ENCODE measurements at places on chromosomes 7 and 10.

- DNase-seq: no peak
Measured at GRCh38 chr10:93378997-93379730, 103.0 kb downstream of the MYOF start.

GRCh38 chr10:128316925-128317324 lies 190.7 kb upstream of the MKI67 start:
- DNase-seq: no peak

DNA sequence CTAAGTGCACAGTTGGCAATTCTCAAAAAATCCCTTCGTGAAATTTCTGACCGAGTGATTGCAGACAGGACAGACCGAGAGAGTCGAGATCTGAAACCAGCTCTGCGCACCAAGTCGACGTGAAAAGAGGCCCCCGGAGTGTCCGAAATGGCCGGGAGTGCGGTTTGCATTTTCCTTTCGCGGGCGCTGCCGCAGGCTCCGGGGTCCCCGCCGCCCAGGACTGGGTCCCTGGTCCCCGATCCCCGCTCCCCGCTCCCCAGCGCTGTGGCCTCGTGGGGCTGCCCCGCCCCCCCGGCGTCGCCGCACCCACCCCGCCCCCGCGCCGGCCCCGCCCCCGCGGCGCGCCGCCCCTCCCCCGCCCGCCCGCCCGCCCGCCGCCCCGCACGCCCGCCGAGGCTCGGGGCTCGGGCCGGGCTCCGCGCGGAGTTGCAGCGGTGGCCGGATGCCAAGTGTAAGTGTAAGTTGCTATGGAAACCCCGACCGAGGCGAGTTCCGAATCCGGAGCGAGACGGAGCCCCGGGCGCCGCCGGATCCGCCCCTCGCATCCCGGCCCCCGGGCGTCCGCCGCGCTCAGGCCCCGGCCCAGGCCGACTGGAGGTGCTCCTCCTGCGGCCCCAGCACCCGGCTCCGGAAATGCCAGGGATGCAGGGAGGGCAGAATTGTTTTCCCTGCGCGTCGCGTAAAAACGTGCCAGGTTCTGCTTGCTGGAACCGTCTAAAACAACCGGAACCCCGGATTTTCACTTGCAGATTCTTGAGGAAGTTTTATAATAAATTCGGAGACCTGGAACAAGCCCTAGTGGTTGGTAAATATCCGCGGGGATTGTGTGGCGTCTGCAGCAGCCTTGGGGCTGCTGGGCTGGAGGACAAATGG lies 4.6 kb downstream of the BMI1 start:
- DNase-seq: no peak

- no peak for DNase-seq
Measured at GRCh38 chr10:64116707-64117106, 595.5 kb downstream of the REEP3 start.

GRCh38 chr10:42933448-42934340 lies 143.2 kb upstream of the RET start:
- DNase-seq: peak; percentile 23

- no peak for DNase-seq
Measured at GRCh38 chr10:114526126-114526503, 121.8 kb upstream of the AFAP1L2 start.

- no peak for DNase-seq
Measured at GRCh38 chr7:135771961-135772638, 23.5 kb upstream of the FAM180A start.

DNA sequence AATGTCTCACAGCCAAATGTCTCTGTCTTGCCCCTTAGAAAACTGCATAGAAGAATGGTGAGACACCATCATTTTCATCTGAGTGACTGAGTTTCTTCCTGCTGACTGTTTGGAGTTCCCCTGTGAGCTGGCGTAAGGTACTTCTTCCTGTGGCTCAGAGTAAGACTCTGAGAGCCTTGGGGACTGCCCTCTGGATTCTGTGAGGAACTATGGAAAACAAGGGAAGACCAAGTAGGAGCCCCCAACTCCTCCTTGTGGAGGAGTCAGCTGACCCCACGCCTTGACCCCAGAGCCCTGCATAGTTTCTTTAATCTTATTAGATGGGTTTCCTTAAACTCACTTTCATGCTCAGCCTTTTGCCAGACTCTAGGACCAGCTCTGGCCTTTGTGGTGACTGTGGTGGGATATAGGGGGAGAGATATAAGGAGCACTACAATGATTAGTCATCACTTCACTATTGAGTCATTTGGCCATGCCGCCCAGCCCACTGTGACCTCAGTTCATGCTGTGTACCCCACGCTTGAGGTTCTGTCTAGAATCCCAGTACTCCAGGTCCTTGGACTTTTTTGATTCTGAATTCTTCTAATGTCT lies 51.8 kb upstream of the FAM133B start:
- DNase-seq: no peak

DNA sequence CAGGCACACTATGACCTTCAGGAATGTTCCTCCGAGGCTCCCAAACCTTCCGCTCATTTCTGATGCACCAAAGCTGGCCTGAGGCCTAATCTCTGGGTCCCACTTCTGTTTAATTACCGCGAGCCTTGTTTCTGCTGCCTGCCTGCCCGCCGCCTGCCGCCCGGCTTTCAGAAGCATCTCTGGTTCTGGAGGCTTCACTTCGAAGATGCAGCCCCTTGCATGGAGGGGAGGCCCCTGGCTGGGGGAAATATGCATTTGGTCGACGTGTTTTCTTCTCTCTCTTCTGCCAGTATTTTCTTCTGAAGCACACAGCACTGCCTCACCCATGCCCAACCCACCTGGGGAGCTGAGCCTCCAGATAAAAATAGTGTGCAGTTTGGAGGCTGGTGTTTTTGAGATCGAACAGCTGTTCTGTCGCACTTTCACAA lies 166.9 kb downstream of the PAXIP1 start:
- no peak for DNase-seq

DNA sequence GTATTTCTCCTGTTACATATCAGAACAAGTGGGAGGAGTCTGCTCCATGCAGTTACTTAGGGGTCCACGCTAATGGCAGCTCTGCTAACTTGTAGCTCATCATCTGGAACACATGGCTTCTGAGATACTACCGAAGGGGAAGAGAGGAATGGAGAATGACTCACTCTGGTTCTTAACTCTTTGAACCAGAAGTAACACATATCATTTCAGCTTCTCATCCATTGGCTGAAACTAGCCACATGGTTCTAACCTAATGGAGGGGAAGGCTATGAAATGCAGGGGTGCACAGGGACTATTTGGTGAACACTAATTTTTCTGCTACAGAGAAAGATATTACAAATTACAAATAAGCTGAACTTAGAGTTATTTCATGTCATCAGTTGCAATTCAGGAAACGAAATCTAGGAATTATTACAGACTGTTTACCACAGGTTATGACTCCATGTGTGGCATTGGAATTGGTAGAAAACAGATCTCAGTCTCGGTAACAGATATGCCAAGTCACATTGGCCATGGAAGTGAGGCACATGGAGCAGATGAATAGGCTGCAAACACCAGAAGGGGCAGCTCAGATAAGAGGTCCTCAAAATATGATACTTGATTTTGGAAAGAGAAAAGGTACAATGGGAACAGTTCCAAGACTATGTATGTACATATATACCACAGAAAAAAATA lies 9.4 kb upstream of the KAT6B start:
- DNase-seq: no peak

DNA sequence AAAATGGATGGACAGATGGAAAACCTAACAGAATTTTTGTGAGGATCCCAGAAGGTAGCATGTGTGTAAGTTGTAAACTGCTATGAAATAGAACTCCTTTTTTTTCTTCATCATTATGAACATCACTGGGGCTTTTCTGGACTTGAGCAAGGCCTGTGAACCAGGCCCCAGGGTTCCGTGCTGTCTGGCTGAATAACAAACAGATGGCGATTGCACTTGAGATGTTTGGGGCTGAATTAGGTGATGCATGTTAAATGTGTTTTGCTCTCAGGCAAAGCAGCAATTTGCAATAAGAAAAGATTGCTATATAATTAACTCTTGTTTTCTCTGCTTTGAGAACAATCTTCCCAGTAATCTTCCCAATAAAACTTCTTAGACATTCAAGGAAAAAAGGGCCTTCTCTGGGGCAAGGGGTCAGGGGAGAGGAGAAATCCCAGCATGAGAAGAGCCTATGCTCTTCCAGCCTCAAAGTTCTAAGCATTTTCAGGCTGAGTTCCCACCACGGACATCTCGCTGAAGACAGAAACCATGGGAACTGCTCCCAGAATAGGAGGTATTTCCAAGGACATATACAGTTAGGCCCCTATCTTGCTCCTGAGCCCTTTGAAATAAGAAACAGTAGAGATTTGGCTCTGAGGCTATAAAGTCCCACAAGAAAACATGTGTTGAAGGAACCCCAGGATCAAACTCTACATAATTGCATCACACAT lies 98.7 kb downstream of the ITIH5 start:
- DNase-seq: no peak

DNA sequence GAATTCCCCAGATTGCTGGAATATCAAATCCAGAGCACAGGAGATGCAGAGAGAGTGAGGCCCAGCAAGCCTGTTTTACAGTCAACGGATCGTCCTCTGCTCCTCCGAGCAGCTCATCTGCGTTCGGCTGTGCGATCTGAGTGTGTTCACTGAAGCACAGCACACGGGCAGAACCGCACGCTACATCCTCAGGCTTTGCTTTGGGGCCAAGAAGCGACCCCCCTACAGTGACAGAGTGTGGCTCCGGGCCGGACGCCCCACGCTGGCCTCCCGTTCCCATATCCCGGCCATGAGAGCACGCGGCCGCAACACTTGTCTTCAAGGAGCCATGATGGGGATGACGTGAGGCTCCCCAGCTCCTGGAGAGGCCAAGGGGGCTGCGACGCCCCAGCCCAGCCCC lies 431.4 kb downstream of the DNAJB6 start:
- no peak for DNase-seq

DNA sequence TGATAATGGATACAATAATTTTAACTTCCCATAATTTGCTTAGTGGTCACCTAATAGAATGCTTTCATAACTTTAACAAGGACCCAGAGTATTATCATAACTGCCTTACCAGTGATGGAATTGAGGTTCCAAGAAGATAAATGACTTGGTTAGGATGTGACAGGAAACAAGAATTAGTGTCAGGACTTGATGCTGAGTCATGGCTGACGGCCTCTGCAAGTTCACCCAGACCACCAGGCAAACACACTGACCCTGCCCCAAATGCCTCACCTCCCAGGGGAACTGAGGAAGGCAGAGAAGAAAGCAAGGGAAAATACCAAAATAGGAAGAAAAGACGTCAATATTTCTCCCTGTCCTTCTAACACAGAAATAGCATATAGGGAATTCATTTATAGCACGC lies 636.3 kb downstream of the PARD3 start:
- no peak for DNase-seq

DNA sequence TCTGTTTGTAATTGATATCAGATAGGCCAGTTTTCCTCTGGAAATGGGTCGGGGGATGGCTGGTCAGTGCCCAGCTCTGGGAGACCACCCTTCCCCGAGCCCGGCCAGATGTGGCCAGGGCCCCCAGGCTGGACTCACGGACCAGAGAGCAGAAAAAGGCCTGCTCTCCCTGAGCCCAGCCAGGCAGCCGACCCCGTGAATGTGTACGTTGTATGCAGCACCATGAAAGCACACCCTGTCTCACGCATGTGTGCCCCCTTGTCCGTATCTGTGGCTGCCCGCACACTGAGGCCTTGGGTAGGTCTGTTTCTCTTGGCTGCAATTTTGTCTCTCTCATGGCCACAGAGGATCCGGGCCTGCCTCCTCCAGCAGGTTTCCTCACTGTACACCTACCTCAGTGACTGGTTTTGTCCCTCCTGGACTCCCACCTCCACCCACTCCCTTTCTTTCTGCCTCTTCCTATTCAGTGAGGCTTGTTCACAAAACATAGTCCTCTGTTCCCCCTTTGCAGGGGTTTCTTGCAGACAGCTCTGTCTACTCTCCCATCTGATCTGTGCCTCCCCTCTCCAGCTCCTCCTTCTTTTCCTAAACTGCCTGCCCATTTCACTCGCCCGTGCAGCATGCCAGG lies 23.6 kb upstream of the ANKRD2 start:
- no peak for DNase-seq

- no peak for DNase-seq
Measured at GRCh38 chr7:134724606-134725005, 54.8 kb upstream of the CALD1 start.

DNA sequence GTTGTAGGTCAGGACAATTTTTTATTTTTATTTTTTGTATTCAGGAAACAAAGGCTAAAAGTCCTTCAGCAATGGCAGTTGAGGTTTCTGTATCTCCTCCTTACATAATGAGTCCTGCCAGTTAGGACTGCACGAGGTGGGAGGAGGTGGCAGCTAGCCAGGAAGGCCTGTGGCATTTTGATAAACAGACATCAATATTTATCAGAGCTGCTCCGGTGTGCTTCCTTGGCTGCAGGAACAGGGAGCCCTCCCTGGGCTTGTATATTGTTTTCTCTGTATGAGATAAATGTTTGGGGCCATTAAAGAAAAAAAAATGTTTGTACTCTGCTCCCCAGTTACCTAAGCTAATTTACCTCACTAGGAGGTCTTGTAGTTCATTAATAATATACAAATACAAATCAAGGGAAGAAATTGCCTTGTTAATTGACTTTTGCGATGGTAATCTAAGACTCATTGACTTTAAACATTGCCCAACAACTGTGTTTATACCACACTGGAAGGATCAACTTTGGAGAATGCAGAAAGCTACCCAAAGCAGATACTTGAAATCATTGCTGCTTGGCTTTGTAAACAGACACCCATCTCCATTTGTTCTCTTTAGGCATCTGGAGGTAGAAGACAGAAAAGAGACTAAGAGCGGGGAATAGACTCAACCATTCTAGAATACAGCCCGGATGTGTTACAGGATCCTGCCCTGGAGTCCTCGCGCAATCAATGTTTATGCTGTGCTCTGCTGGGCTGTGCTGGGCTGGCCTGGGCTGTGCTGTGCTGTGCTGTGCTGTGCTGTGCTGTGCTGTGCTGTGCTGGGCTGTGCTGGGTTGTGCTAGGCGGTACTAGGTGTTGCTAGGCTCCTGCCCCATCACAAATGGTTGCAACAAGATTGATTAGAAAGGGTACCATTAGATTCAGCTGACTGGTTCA lies 36.5 kb upstream of the PDZD8 start:
- no peak for DNase-seq

GRCh38 chr10:89283025-89283935 lies 18.6 kb upstream of the IFIT2 start:
- DNase-seq: no peak

Data from NCI-H2171 (cell line).